ENCODE measurements at places on chromosomes 16 and 17.

GRCh38 chr17:44219616-44220212, at the start of gene UBTF:
Gene UBTF (minus strand): TSS chr17:44219675. CDS start chr17:44218229, 1,446 bp downstream.
- DNase-seq: peak; percentile 77

DNA sequence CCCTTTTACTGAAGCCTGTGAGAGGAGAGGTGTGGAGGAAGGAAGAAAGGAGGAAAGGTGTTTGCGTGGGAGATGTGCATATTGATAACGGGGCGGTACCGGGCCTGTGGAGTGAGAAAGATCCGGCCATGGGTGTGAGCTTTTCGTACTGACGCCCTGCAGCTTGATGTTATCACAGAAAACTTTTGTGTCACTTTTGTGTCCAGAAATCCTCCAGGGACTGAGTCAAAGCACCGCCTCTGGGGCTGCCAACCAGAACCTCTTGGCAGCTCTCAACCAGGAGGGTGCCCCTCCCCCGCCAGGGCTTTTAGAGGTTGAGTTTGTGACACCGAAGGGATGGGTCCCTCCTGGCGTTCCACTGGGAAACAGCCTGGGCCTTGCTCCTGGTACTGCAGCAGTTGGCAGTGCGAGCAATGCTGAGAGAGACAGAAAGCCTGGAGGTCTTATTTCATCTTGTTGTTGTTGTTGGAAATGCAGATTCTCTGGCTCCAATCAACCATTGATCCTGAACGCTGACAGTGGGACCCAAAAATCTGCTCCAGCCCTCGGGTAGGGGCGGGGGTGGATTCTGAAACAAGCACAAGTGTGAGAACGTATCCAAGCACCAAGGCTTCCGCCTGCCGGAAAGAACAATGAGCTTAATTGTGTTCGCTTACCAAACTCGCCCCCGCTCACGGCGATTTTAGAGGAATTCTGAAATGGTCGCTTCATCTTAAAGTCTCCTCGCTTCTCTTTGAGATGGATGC, 65.0 kb downstream of the CRISPLD2 start:
- peak; percentile 19 for DNase-seq

- DNase-seq: no peak
These were observed 17.5 kb downstream of the HELZ start for GRCh38 chr17:67227488-67227887.

GRCh38 chr17:46908068-46908737, 14.8 kb upstream of the GOSR2 start:
- no peak for DNase-seq

- DNase-seq: no peak
These were observed 48.1 kb upstream of the TMEM97 start for GRCh38 chr17:28270926-28271325.

GRCh38 chr17:57982452-57983170, 5.4 kb downstream of the VEZF1 start:
- DNase-seq: no peak

- no peak for DNase-seq
These were observed 11.1 kb downstream of the CBFA2T3 start for GRCh38 chr16:88965826-88966480.

Data from activated T-cell treated with anti-CD3 and anti-CD28 coated beads, Interleukin-2, amount 50 U/mL, for 48 hours (primary cell).